Aorta (tissue), 5 donors: ENCODE measurements at places on chromosomes 1 and 21.

DNA sequence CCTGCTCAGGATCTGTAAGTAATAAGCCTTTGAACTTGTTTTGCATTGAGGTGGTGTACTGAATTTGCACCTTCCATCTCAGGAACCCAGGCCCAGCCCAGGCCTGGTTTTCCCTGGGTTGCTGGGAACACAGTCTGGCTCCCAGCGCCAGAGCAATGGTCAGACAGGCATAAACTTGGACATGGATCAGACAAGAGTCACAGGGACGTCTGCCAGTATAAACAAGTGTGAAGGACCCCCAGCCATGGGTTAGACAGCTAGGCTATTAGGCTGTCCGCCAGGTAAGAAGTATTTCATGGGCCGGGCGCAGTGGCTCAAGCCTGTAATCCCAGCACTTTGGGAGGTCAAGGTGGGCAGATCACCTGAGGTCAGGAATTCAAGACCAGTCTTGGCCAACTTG, 5.5 kb downstream of the IFNLR1 start:
- DNase-seq: no peak

DNA sequence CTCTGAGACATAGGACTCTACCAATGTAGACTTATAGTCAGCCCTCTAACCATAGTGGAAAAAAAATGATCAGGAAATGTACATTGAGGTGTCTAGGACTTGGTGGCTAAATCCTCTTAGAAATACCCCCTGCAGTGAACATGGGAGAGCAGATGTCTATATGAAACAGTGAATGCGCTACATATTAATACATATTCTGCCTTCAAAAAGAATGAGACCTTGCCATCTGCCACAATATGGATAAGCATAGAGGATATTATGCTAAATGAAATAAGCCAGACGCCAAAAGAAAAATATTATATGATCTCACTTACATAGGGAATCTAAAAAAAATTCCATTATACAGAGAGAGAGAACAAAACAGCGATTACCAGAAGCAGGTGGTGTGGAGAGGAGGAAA, 66.6 kb upstream of the HAO2 start:
- no peak for DNase-seq

DNA sequence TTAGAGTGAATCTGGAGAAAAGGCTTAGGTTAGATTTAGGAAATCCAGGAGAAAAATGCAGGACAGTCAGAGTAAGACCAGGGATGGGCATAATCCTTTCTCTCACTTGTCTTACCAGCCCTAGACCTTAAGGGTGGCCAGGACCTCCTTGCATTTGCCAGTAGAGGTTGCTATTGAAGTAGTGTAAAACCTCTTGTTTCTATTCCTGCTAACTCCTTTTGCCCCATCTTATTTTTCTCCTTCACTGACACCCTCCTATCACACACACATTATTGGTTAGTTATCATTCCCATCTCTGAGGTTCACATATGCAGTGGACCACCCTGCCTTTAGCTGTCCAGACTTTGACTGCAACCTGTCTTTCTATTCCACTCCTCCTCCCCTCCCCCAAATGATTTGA, 75.0 kb upstream of the MACF1 start:
- no peak for DNase-seq

- DNase-seq: no peak
These were observed 11.0 kb downstream of the COL6A2 start for GRCh38 chr21:46108827-46109312.

DNA sequence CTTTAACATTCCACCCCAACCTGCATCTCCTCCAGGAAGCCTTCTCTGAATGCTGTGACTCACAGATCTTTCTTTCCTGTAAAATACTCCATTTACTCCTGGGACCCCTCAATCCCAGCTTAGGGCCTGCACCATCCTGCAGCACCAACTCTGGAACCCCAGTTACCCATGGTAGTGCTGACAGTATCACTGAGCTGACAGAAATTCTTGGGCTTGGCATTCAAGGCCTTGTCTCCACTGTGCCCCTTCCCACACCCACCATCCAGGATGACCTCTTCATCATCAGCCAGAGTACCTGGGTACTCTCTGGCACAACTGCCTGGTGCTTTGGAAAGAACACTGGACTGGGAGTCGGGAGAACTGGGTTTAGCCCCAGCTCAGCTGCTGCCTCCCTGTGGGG, 8.3 kb downstream of the CYB5RL start:
- DNase-seq: no peak

DNA sequence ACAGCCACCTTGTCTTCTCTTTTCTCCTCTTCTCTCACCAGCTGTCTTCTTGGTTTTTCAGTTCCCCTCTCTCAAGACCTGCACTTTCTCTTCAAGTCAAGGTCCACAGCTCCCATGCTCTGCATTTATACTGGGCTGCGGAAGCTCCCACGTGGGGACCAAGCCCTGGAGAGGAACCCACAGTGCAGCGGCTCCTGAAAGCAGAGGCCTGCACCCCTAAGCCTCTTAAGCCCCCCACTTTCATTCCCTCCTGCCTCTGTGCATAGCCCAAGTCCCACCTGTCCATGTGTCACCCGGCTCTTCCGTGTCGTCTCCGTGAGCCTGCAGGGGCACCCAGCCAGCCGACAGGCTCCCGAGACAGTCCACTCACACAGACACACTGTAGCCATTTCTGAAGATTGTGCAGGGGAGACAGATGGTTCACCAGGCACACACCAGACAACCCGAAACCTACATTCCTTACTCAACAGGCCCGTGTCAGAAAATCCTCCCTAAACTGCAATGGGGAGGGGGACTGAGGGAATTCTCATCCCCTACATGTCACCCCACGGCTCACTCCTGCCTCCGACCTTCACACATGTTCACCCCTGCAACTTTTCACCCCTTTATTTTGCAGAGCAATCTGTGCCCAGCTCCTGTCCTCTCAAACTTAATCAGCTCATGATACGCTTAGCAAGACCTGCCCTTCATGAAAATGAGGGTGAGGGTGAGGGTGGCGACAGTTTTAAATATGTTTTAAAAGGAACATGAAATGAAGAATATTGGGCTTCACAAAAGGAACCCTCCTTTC, 6.3 kb downstream of the MX2 start:
- DNase-seq: no peak

- DNase-seq: peak; percentile 91
These were observed 6.9 kb upstream of the CAMK1G start for GRCh38 chr1:209576392-209577197.

GRCh38 chr1:14363036-14363590, 235.4 kb upstream of the KAZN start:
- DNase-seq: no peak

DNA sequence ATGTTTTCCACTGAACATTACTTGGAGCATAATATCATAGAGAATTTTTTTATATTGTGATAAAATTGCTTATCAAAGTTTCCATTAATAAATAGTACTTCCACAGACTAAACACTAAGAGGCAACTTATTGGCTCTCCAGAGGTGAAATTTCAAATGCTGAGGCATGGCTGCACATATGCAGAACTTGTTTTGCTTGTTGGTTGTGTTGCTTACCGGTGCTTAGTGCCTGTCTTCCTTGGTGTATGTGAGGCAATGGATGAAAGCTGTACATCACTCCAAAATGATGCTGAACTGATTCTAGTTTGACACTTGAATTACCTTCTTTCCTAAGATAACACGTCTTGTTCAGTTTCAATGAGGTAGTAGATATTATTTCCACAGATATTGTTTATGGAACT, 29.8 kb upstream of the GPR52 start:
- no peak for DNase-seq

DNA sequence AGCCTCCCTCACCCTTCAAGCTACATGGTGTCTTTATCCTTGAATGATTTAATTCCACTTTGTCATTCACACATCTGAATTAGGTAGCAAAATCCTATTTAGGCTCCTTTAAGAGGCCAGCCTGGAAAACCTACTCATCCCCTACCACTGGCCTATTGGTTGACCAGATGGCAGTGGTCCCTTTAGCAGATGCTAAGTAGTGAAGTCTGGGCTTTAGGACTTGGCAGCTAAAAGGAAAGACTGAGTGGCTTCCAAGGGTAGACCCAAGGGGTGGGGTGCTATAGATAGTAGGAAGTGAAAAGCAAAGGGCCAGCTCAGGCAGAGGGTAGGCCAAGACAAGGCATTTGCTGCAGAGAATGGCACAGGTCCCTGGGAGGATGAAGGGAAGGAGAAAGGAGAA, 46.6 kb downstream of the KCNJ6 start:
- no peak for DNase-seq
